ENCODE measurements at places on chromosomes 3 and 15.
A peak's percentile ranks its signal among the peaks of the same experiment; 100 is the strongest.

GRCh38 chr3:32814361-32814760 lies 3.4 kb upstream of the TRIM71 start:
- H3K27me3 ChIP-seq, result peaks cover 36% of the 10 kb centered on the region
- no peak overlapping the region for H3K4me3 ChIP-seq
- H3K27ac ChIP-seq, result no peak overlapping the region
- H3K36me3 ChIP-seq, result no peaks in the 10 kb centered on the region
- no peak for DNase-seq

DNA sequence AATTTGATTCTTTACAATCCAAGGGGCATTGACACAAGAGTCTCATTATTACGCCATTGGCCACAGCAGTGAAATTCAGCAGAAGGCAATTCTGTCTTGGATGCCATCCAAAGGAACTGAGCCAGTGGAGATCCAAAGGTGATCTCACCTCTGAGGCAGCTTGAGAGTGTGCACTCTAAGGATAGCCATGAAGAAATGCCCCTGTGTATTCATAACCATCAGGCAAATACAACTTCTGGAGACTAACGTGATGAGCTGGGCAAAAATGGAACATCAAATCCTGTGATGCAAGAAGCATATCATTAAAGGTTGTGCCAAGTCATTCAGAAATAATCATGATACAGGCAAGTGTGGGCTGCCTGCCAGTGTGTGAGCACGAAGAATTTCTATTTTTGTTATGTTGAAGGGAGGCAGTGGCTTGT lies 41.4 kb downstream of the ROBO2 start:
- no peak overlapping the region for H3K27ac ChIP-seq
- H3K4me3 ChIP-seq, result no peak overlapping the region

DNA sequence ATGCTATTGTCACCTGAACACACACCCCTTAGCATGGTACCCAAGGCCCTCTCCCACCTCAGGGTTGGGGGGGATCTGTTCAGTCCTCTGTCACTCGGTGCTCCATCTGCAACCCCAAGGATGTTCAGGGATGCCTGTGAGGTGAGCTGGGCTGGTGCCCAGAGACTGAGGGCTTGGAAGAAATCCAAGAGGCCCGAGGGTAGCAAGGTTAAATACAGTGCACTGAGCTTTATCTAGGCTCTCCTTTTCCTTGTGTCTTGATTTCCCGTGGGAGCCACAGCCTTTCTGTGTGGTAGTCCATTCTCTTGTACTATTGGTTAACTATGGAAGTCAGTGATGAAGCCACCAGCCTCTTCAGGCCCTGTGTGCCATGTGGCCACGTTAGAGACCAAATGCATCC lies 18.7 kb upstream of the WNT5A start:
- H3K36me3 ChIP-seq, result no peaks in the 10 kb centered on the region
- H3K27me3 ChIP-seq, result no peaks in the 10 kb centered on the region
- H3K27ac ChIP-seq, result no peak overlapping the region
- H3K4me1 ChIP-seq, result no peaks in the 10 kb centered on the region

DNA sequence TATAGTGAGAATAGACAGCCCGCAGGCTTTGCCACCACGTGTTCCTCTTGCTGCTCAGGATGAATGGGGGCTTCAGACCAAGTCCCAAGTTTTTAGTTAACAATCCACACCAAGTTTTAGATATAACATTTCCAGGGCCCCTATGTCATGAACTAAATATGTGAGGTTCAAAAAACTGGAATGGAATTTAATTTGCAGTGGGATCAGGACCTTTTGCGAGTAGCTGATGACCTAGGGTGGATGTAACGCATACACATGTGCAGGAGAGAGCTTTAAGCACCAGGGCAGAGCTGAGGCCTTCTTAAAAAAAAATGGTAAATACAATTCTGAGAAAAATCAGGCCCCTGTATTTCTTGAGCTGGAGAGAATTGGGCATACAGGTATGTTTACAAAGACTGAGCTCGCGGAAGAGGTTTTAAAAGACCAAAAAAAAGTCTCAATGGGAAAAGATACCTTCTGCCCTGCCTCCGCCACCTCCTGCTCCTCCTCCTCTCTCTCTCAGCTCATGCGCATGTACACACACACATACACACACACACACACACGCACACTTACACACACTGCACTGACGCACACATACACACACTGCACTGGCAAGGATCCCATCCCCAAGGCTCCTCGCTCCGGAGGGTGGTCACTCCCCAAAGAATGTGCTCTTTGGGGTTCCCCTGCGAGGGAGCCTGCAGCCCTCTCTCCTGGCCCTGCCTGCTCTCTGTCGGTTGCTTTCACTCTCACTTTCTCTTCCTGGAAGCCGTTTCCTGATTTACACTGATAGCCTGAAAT lies 48.2 kb upstream of the IGF1R start:
- peak overlapping the region; percentile 53 for H3K4me3 ChIP-seq
- peaks cover 2% of the 10 kb centered on the region for H3K27me3 ChIP-seq
- no peaks in the 10 kb centered on the region for H3K4me1 ChIP-seq
- no peaks in the 10 kb centered on the region for H3K36me3 ChIP-seq
